Cerebellar nuclear complex (tissue), 1 donor: ENCODE measurements at places on chromosomes 6 and 20.

DNA sequence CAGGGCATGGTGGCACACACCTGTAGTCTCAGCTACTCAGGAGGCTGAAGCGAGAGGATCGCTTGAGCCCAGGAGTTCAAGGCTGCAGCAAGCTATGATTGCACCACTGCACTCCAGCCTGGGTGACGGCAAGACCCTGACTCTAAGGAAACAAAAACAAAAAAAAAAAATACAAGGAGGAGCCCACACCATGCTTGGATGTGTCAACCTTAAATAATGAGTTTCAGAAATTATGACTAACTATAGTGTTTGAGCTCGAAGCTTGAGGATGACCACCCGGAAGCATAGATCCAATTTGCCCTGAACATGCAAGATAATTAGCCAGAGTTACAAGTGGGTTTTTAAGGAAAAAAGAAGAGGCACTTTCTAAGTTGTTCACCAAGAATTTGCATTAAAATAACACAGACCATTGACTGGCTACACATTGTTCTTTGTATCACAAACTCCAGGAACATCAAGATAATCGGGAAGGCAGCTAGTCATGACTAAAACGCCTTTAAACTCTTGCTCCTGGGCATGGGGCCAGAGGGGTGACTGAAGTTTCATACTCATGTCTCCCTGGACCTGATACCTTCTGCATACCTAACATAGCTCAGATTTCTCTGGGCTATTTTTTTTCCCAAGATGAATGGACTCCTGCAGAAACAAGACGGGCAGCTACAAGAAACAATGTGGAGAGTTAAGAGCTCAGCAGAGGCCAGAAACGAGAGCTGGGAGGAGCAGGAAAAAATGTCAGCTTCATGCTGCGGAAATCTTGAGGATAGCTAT lies 289.6 kb downstream of the PREX1 start:
- no peak for DNase-seq

- no peak for DNase-seq
Observed at GRCh38 chr20:19926591-19926990, 90.6 kb upstream of the NAA20 start.

GRCh38 chr6:116465246-116465645 lies 4.1 kb downstream of the CALHM6 start:
- no peak for DNase-seq

DNA sequence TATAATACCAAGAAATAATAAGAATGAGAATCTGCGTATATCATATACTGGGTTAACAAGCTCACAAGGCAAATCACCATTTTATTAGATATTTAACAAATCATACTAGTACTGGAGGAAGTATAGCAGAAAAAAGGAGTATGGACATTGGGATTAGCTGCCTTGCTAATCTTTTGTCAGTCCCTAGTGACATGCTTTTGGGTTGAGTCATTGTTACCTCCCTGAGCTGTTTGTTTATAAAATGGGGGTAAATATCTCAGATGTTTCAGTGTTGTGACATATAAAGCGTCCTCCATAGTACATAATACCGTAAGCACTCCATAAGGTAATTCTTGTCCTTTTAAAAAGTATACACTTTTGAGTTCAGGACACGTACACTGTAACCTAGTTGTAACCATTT lies 107.0 kb downstream of the ESR1 start:
- no peak for DNase-seq

GRCh38 chr6:100730001-100730980 lies 150.8 kb downstream of the ASCC3 start:
- no peak for DNase-seq

DNA sequence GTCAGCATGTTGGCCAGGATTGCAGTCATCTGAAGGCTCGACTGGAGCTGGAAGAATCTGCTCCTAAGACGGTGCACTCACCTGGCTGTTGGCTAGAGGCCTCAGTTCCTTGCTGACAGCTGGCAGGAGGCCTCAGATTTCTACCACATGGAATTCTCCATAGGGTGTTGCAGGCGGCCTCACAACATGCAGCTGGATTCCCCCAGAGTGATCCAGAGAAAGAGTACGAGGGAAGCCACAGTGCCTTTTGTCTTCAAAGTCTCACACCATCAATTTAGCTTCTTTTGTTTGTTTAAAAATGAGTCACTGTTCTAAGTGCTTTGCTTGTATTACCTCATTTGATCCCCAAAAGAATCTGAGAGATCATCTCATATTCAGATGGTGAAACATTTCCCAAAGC lies 65.5 kb upstream of the FYN start:
- DNase-seq: no peak
